ENCODE measurements at places on chromosomes 6 and 20.

- no peak for DNase-seq
Observed at GRCh38 chr6:154796484-154796883, 63.3 kb downstream of the SCAF8 start.

- DNase-seq, result no peak
Observed at GRCh38 chr6:158768436-158768835, 50.7 kb downstream of the EZR start.

DNA sequence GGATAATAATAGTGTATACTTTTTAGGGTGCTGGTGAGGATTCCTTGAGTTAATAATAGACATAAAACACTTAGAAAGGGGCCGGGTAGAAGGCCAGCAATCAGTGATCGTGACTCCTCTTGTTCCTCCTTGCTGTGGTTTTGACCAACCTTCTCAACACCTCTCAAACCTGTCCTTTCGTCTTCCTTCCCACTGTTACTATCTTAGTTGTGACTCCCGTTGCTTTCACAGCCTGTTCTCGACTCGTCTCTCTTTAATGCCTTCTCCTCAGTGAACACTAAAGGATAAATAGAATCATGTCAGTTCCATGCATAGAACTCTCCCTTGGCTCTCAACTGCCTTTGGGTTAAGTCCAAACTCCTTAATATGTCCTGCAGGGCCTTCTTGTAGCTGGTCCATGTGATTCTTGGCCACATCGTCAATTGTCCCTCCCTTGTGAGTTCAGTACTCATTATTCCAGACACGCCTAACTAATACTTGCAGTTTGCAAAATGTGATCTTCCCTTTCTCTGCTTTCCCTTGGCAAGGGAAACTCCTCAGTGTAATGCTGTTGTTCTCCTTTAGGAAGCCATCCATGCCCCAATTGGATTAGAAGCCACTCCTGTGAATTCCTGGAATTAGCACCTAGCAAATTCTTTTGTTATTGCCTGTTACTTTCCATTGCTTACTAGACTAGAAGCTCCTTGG is 164.9 kb downstream of the UTRN start:
- DNase-seq, result no peak

DNA sequence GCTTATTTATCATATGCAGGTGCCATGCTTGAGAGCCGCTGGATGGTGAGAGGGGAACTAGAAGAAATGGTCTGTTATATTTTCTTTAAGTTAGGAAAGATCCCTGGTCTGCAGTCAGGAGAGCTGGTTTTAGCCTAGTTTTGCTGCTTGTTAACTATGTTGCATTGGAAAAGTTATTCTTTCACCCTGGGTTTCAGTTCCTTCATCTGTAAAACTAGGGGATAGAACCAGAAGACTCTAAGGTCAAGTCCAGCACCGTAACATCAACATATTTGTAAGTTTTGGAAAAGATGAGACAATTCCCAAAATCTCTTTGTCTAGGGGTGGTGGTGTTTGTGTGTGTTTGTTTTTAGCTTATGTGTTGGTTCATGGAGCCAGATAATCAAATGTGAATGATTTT is 304.0 kb downstream of the QKI start:
- DNase-seq, result no peak

DNA sequence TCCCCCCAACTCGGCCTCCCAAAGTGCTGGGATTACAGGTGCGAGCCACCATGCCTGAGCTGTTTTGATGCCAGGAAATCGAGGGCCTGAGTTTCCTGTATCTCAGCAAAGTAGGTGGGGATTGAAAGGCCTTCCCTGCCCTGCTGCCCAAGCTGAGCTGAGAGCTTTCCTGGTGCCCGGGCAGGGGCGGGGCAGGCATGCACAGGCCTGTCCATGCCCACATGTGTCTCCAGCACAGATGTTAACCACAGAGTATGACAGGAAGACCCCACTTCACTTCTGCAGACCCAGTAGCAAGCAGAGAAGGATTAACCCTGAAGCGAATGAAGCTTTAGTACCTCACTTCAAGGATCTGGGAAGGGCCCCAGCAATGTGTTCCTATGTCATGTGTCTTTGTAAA is 66.0 kb downstream of the GPR6 start:
- no peak for DNase-seq

- no peak for DNase-seq
Observed at GRCh38 chr20:35901678-35902544, 52.4 kb downstream of the SCAND1 start.

DNA sequence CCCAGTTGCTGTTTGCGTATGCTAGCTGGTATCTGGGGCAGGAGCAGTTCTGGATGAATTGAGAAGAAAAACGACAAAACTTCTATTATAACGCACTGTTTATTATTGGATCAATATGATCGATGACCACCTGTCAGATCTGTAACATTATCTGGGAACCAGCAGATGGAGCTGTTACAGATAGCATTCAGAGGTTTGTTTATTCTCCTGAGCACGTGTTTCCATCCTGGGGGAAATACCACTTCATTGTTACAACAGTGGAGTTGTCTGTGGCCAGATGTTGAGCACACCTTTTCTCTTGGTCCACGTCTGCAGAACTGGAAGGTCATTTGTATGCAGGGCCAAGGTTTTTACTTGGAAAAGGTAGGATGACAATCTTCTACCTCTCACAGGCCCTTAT is 16.0 kb upstream of the NKX2-2 start:
- DNase-seq, result no peak

DNA sequence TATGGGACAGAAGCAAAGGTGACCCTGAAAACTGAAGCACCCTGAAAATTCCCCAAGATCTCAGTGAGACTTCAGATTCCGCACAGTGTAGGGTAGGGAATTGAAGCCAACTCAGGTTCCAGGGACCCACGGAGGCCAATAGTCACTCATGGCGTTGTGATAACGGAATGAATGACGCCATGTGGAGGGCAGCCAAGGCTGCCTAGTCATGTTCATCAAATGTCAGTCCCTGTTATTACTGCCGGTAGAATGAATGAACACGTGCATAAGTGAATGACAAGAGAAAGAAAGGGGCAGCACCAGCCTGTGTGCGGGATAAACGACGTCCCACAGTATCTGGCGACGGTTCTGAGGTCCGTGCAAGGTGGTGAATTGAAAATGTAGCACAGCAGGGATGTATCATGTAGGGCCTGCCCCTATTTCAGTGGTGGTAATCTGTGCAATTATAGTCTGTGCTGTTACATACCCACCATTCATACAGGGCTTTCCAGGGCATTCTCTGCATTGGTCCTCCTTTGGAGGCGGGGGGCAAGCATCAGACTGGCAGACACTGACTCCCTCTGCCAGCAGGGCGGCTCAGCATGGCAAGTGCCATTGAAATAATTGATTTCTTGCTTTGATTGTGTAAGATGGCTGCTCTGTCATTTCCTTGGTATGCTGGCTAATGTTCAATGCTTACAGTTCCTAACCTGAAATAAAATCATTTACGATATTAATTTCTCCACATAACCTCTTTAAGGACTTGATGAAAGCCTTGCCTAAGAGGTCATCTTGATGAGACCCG is 386.9 kb downstream of the CDH4 start:
- DNase-seq, result no peak

GRCh38 chr6:84019141-84019841 is 14.3 kb upstream of the MRAP2 start:
- DNase-seq, result no peak

- peak; percentile 73 for DNase-seq
Observed at GRCh38 chr6:37483917-37484785, 15.5 kb downstream of the CCDC167 start.

DNA sequence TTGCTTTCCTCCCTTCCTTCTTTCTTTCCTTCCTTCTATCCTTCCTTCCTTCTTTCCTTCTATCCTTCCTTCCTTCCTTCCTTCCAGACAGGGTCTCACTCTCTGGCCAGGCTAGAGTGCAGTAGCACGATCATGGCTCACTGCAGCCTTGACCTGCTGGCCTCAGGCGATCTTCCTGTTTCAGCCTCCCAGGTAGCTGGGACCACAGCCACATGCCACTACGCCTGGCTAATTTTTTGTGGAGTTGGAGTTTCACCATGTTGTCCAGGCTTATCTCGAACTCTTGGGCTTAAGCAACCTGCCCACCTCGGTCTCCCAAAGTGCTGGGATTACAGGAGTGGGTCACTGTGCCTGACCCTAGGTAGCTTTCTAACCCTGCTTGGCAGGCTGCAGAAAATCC is 12.2 kb upstream of the SEC63 start:
- DNase-seq, result no peak

- no peak for DNase-seq
Observed at GRCh38 chr6:139392794-139393193, 18.3 kb upstream of the CITED2 start.

DNA sequence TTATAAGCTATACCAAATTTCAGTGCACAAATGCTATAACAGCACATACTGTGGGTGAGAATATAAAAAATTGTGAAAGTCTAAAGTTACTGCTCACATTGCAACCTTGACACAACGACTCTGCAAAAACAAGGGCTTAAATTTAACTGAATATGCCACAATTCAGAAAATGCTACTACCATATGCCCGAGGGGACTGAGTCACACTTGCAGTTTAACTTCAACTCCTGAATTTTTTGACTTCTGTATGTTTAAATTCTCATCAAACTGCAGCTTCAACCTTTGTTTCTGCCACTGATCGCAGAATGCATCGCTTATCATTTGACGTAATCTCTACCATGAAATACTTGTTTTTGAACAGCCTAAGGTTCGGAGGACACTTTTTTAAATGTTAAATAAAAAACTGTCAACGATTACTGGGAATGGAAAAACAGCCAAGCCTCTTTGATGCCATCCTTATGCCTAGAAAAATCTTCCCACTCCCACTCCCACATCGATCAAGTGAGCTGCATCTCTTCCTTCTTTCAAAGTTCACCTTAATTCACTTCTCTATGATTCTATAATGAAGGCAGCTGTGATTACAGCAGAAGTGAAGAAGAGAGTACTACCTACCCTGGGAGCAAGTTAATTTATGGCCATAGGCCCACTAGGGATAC is 136.5 kb downstream of the ATXN1 start:
- no peak for DNase-seq

- DNase-seq, result no peak
Observed at GRCh38 chr6:19928461-19928860, 91.3 kb downstream of the ID4 start.

DNA sequence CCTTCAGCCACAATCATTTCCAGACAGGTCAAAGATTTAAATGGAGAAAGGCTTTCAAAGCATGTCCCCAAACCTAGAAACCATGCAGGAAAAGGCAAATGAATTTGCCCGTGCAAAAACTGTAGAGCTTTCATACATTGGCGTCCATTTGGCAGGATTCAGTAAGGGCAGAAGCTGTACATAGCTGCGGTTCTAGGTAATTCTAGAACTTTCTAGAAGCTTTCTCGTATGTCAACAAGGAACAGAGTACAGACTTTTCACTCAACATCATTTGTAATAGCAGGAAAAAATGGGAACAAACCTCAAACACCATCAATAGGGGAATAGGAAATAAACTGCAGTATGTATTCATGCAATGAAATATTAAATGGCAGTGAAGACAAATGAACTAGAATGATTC is 11.1 kb upstream of the MAPK13 start:
- no peak for DNase-seq

DNA sequence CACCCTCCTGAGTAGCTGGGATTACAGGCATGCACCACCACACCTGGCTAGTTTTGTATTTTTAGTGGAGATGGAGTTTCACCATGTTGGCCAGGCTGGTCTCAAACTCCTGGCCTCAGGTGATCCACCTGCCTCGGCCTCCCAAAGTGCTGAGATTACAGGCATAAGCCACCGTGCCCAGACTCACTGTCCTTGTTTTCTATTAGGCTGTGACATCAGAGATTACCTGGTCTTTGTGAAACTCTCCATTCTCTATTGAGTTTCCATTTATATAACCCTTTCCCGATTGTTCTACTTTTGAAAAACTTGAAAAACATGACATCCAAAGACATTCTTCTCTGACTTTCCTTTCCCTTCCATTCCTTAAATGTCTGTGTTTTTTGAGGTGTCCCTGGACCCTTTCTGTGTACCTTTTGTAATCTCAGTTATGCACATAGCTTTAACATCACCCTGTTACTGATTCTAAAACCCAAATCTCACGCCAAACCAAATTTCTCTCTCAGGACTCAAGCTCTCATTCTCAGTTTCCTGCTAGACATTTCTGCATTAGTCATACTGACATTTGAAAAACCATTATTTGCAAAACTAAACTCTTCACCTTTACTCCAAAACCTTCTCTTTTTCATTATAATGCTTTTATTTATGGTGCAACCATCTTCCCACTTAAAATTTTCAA is 137.0 kb downstream of the KHDC1L start:
- no peak for DNase-seq

DNA sequence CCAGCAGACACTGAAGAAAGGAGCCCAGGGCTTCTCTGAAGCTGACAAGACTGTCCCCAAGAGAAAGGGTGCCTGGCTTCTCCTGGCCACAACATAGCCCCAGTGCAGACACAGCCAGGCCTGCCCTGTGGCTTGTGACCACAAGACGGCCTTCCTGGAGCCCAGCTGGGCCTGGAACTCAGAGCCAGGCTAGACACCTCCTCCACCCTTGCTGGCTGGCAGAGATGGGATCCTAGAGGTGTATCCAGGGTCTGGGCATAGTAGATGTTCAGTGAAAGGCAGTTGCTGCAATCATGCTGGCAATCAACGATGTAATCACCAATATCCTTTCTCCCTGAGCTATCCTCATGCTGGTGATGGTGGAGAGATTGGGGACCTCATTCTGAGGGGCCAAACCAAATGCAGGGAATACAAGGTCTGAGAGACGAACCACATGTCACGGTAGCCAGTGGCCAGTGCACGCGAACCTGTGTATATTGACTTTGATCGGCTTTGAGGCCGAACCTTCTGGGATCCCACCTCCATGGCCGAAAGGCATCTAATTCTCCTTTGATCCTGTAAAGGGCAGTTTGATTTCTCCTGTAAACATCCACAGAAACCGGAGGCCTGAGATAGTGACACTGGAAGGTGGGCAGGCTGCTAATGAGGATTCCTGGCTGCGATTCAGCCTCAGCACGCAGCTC is 115.2 kb downstream of the PSMB1 start:
- DNase-seq, result no peak

DNA sequence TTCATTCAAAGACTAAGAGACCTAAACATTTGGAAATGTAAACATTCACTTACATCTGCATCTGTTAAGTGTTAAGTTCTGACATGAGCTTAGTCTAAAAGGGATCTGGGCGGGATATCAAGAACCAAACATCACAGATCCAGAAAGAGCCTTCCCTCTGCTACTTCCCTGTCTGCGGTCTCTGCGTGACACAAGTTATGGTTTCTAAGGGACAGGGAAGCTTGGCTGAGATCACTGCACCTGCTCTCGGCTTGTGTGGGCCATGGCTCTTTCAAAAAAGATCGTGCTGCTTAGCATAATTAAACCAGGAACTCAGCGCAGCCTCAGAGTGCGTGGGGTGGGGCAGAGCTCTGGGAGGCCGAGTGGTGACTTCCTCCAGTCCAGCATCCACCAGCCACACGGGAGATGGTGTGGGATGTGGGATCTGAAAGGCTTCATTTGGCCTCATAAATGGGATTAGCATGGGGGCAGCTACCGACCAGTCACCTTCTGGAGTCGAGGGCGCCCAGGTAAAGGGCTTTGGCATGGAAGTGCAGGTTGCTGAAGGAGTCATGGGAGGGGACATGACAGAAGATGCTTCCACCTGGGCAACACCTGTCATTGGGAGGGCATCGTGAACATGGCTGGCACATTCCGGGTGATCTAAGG is 16.7 kb upstream of the RAMACL start:
- no peak for DNase-seq

Data from T-helper 17 cell (primary cell).